ENCODE measurements at places on chromosomes 5 and 9. TPM values are rescaled to one million over a fixed set of nuclear protein-coding genes. Genes with fewer than 3 reads are reported as not detected.

DNA sequence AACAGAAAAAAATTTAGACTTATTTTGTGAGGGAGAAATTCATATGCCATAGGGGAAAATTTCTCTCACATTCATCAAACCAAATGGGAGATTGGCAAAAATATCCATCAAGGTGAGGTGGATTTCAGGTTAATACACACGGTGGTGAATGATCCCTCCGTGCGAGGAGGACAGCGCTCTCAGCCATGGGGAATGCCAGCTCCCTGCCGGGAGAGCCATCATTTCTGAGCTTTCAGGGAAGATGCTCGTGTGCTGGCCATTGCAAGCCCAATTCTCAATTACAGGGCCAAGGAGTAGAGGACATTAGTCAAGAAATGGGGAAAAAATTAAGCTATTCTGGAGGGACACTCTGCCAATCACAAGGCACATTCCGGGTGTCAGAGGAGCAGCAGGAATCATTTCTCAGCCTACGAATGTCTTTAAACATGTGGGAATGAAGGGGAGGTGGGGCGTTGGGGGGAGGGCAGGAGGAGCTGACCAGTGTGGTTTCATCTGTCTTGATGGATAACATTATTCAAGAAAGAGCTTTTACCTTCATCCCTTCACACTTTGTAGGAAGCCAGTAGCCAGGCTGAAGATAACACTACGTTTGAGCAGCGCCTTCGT lies 165.5 kb downstream of the DAB2IP start:
- H3K4me1 ChIP-seq: peaks cover 22% of the 10 kb centered on the region
- no peaks in the 10 kb centered on the region for H3K36me3 ChIP-seq
- no peaks in the 10 kb centered on the region for H3K27me3 ChIP-seq
- H3K4me3 ChIP-seq: no peak overlapping the region
- no peak overlapping the region for H3K27ac ChIP-seq
- no peak for DNase-seq

DNA sequence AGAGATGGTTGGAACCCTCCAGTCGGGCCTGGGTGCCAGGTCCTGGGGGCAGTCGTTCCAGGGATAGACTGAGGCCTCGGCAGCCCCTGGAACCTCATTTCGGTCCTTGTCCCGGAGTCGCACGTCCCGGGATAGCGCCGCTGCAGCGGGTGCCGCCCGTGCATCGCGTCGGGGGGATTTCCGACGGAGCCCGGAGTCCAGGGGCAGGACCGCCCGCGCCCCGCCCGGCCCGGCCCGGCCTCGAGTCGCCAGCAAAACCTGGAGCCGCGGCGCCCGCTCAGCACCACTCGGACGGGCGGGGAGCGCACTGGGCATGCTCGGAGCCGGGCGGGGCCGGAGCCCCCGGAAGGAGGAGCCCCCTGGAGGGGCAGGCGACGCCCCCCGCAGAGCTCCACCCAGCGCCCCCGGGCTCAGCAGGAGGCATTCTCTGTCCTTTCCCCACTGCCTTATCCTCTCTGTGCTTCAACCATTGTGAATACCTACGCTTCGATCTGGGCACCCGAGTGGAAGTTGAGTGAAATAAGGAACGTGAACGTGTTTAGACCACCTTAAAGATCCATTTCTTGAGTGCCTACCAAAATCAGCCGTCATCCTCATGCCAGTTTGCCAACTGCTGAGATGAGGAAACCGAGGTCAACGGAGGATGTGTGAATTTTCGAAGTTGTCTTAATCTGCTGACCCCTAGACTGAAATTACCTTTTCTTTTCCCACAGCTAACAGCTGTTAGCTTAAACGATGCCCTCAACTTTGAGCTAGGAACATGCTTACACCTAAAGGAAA lies 1.7 kb upstream of the PTPN3 start:
- H3K27me3 ChIP-seq: no peaks in the 10 kb centered on the region
- peak; percentile 75 for DNase-seq
- no peak overlapping the region for H3K27ac ChIP-seq
- peaks cover 22% of the 10 kb centered on the region for H3K4me1 ChIP-seq
- peak overlapping the region; percentile 32 for H3K4me3 ChIP-seq
- no peaks in the 10 kb centered on the region for H3K36me3 ChIP-seq

CYSTM1 gene
- total RNA-seq: 99.2 TPM

GRCh38 chr9:21668516-21668915 lies 133.9 kb upstream of the MTAP start:
- DNase-seq: no peak
- H3K4me1 ChIP-seq: no peaks in the 10 kb centered on the region
- no peaks in the 10 kb centered on the region for H3K36me3 ChIP-seq
- no peak overlapping the region for H3K27ac ChIP-seq
- H3K4me3 ChIP-seq: no peak overlapping the region

DNA sequence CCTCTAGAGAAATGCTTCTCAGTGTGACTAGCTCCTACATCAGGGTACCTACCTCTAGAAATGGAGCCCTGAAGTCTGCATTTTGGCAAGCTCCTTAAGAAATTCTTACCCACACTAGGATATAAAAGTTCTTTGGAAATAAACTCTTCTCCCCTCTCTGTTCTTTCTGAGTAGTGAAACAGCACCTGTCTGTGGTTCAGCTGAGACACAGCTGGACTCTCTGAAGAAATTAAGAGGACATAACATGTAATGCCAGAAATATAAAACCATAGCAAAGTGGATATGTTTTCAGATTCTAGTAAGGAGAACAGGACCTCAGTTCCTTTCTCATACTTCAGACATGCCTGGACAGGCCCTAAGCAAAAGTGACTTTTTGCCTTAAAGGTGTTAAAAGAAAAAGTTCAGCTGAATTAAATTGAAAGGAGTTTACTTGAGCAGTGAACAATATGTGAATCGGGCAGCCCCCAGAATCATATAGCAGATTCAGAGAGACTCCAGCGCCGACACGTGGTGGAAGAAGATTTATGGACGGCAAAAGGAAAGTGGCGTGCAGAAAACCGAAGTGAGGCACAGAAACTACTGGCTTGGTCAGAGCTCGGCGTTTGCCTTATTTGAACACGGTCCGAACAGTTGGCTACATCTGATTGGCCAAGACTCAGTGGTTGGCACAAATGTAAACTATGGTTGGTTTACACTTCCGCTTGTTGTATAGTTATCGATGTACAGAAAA lies 64.5 kb downstream of the PRKACG start:
- no peak overlapping the region for H3K4me3 ChIP-seq
- H3K36me3 ChIP-seq: no peaks in the 10 kb centered on the region
- no peak overlapping the region for H3K27ac ChIP-seq
- no peaks in the 10 kb centered on the region for H3K4me1 ChIP-seq

- no peaks in the 10 kb centered on the region for H3K36me3 ChIP-seq
- no peaks in the 10 kb centered on the region for H3K4me1 ChIP-seq
- H3K27ac ChIP-seq: no peak overlapping the region
- H3K27me3 ChIP-seq: no peaks in the 10 kb centered on the region
- DNase-seq: no peak
- H3K4me3 ChIP-seq: no peak overlapping the region
Measured at GRCh38 chr9:4617752-4618151, 44.3 kb upstream of the PLPP6 start.

PCDHB3 gene
- 1.6 TPM for total RNA-seq

DNA sequence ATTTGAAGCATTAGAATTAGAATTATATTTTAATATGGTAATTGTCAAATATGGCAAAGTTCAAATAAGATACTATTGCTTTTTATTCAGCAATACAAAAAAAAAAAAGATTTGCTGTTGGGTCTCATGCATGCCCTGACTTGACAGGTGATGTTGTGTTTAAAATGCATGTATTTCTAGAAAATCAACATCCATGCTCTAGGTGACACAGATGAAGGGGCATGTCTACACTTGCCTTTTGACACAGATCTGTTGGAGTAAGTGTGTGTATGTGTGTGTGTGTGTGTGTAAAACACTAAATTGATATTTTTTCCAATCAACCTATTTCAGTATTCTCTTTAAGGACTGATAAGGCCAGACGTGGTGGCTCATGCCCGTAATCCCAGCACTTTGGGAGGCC lies 38.1 kb upstream of the SMARCA2 start:
- H3K36me3 ChIP-seq: no peaks in the 10 kb centered on the region
- no peak overlapping the region for H3K27ac ChIP-seq
- H3K4me1 ChIP-seq: peaks cover 14% of the 10 kb centered on the region
- DNase-seq: no peak
- H3K4me3 ChIP-seq: no peak overlapping the region

FPGS gene
- 58.5 TPM for total RNA-seq

DNA sequence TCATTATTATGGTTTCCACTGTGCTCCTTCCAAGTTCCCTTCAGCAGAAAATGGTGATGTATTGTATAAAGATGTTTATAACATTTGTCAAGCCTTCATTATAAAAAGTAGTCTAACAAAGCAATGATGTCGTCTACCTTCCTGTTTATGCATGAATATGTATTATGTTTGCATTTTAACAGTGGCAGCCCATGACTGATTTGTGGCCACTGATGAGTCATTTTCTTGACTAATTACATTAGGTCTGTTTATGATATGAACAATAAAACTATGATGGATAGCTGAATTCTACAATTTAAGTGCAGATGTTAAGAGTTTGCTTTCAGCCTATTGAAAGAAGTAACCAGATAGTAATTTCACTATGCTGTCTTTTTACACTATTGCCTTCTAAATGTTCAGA lies 75.4 kb upstream of the ADAMTS19 start:
- no peak overlapping the region for H3K4me3 ChIP-seq
- H3K27me3 ChIP-seq: no peaks in the 10 kb centered on the region
- DNase-seq: no peak

GRCh38 chr9:35659340-35659739 lies 1.2 kb downstream of the CCDC107 start:
- peaks cover 39% of the 10 kb centered on the region for H3K4me1 ChIP-seq
- H3K4me3 ChIP-seq: peak overlapping the region; percentile 86
- no peaks in the 10 kb centered on the region for H3K27me3 ChIP-seq
- peaks cover 9% of the 10 kb centered on the region for H3K36me3 ChIP-seq

PDE4D gene
- total RNA-seq: 83.2 TPM

GRCh38 chr5:82796643-82797416 lies 280.4 kb downstream of the TMEM167A start:
- H3K36me3 ChIP-seq: no peaks in the 10 kb centered on the region
- H3K4me3 ChIP-seq: no peak overlapping the region
- no peak overlapping the region for H3K27ac ChIP-seq
- DNase-seq: no peak
- no peaks in the 10 kb centered on the region for H3K27me3 ChIP-seq

RHOBTB3 gene
- total RNA-seq: 115 TPM

DNA sequence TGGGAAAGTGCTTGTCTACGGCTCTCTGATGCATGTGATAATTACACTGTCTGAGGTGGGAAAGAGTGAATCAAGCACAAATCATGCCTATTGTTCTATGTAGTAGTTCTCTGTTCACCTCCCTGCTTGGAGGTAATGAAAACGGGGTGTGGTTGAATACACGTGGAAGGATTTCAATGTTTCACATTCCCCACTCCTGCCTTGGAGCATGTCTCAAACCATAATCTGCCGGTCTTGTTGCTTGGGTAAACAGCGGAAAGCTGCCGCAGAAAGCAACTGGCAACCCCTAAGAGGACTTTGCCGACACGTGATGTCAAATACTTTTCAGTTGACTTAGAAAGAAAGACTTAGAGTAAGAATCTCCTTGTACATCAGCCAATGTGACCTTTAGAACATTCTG lies 63.5 kb upstream of the MOCS2 start:
- DNase-seq: no peak
- no peaks in the 10 kb centered on the region for H3K36me3 ChIP-seq
- H3K27ac ChIP-seq: no peak overlapping the region
- no peaks in the 10 kb centered on the region for H3K27me3 ChIP-seq
- peaks cover 12% of the 10 kb centered on the region for H3K4me1 ChIP-seq

DNA sequence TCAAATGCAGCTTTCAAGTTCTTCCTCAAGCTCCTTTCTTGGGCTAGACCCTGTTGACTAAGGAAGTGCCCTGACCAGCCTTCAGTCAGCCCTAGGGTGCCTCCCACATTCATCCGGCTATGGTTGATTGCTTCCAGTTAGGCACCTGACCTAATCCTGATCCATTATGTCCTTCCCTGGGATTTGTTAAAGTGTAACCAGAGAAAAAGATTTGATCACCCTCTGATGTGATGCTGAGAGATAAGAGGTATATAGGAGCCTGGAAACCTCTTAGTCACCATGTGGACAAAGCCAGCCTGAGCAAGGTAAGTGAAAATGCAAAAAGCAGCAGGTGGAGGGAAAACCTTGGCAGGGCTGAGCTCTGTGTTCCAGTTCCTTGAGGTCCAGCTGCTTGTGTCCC lies 178.8 kb upstream of the ERCC6L2 start:
- H3K36me3 ChIP-seq: no peaks in the 10 kb centered on the region
- H3K27ac ChIP-seq: no peak overlapping the region
- H3K27me3 ChIP-seq: no peaks in the 10 kb centered on the region
- H3K4me3 ChIP-seq: no peak overlapping the region
- H3K4me1 ChIP-seq: no peaks in the 10 kb centered on the region
- DNase-seq: no peak

GPX8 gene
- 7.7 TPM for total RNA-seq

GRCh38 chr9:98429613-98430012 lies 174.2 kb upstream of the TBC1D2 start:
- H3K4me1 ChIP-seq: no peaks in the 10 kb centered on the region
- no peak for DNase-seq
- no peaks in the 10 kb centered on the region for H3K27me3 ChIP-seq

- no peak for DNase-seq
- H3K4me3 ChIP-seq: no peak overlapping the region
- peaks cover 20% of the 10 kb centered on the region for H3K4me1 ChIP-seq
- no peaks in the 10 kb centered on the region for H3K36me3 ChIP-seq
- no peak overlapping the region for H3K27ac ChIP-seq
Measured at GRCh38 chr9:131361202-131361833, 32.6 kb upstream of the PRRC2B start.

DNA sequence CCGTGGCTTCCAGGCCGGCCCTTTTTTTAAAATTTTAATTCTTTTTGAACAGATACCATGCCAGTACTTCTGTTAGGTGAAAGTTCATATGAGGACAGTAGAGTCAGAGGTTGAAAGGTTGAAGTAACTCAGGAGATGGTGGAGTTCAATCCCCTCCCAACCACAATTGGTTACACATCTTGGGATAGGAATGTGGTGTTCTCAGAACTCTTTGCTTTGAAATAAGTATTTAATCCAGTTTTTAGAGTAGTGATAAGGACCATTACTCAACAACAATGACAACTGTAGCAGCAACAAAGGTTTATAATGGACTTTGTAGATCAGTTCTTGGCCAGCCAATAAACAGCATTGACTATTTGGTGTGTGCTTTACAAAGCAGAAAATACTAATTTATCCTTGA lies 116.0 kb downstream of the ARHGAP26 start:
- no peak for DNase-seq
- peaks cover 11% of the 10 kb centered on the region for H3K36me3 ChIP-seq
- H3K4me1 ChIP-seq: peaks cover 15% of the 10 kb centered on the region

DNA sequence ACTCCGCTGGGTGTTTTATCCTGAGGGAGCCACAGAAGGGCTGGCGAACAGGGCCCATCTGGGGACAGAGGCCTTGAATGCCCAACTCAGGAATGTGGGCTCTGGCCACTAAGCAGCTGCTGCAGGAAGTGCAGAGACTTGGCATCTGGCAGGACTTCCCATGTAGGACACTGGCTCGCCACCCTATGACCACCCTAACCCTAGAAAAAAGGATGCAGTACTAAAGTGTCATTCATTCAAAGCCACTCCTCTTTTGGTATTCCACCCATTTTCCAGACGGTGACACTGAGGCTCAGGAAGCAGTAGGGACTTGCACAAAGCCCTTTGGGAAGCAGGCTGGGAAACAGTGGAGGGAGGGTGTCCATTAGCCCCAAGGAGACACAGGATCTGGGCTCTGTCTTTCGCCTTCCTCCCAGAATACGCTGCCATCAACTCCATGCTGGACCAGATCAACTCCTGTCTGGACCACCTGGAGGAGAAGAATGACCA lies 3.0 kb downstream of the BBLN start:
- no peaks in the 10 kb centered on the region for H3K36me3 ChIP-seq
- H3K27me3 ChIP-seq: no peaks in the 10 kb centered on the region
- H3K4me3 ChIP-seq: no peak overlapping the region
- H3K4me1 ChIP-seq: peaks cover 4% of the 10 kb centered on the region

IL9 gene
- total RNA-seq: not detected

ANKRD18A gene
- total RNA-seq: 0.80 TPM
